H1 (cell line): ENCODE measurements at places on chromosomes 1 and 21. TPM values are rescaled to one million over a fixed set of nuclear protein-coding genes. Genes with fewer than 3 reads are reported as not detected.

GRCh38 chr1:212702672-212703071, 3.0 kb upstream of the BATF3 start:
- H3K4me3 ChIP-seq, result no peak overlapping the region
- H3K27me3 ChIP-seq, result peaks cover 47% of the 10 kb centered on the region
- H3K27ac ChIP-seq, result no peak overlapping the region
- peaks cover 5% of the 10 kb centered on the region; the same call in 1 of the 2 replicates for H3K36me3 ChIP-seq

DNA sequence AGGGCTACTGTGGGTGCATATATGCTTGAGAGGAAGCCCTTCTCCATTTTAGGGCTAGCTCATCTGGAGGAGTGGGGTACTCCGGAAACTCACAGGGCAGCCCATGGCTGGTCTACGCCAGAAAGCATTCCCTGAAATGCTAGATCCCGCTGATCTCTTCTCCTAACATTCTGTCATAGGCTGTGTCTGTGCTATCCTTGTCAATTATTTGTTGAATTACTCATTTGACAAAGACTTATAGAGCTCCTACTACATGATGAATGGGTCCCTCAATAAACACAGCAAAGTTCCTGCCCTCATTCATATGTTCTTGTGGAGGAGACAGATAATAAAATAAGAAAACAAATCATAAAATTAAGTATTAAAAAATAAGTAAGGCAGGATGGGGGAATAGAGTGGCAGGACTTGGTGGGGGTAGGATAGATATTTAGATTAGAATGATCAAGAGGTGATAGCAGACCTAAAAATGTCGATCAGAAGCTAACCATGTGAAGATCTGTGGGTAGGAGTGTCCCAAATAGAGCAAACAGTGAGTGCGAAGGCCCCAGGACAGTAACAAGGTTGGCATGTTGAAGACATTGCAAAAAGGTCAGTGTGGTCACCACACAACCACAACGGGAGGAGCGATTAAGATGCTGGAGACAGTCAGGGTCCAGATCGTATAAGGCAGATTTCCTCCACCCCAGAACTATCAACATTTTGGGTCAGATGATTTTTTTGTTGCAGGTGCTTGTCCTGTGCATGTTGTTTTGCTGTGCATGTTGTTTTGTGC, 13.2 kb downstream of the NGF start:
- H3K36me3 ChIP-seq, result no peaks in the 10 kb centered on the region
- H3K27me3 ChIP-seq, result no peaks in the 10 kb centered on the region
- H3K27ac ChIP-seq, result no peak overlapping the region
- no peaks in the 10 kb centered on the region for H3K4me1 ChIP-seq
- H3K4me3 ChIP-seq, result no peak overlapping the region

DNA sequence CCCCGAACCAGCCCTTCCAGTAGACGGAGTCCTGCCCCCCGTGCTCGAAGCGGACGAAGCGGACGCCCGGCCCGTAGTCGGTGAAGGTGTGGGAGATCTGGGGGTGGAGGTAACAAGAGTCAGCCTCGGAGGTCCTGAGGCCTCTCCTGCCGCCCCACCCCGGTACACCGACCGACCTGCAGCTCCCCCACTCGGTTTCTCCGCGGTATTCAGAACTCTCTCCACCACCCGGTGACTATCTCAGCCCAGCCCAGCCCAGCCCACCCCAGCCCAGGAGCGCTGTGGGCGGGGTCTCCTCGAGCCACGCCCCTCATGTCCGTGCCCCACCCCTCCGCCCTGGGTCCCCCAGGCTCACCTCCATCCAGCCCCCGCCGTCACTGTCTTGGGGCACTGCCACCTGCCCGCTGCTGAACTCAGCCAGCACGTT, 5.5 kb downstream of the FBXO2 start:
- no peak overlapping the region for H3K4me3 ChIP-seq
- H3K4me1 ChIP-seq, result peaks cover 32% of the 10 kb centered on the region
- no peak overlapping the region for H3K27ac ChIP-seq
- H3K27me3 ChIP-seq, result no peaks in the 10 kb centered on the region

- no peak for DNase-seq
- no peaks in the 10 kb centered on the region for H3K4me1 ChIP-seq
- no peaks in the 10 kb centered on the region for H3K36me3 ChIP-seq
- H3K27me3 ChIP-seq, result no peaks in the 10 kb centered on the region
- no peak overlapping the region for H3K27ac ChIP-seq
Observed at GRCh38 chr1:234014208-234014607, 109.7 kb downstream of the SLC35F3 start.

IQGAP3 gene
- total RNA-seq, result 20.9 and 22.3 TPM in 2 replicates
